ENCODE measurements at places on chromosomes 2 and 18. TPM values are rescaled to one million over a fixed set of nuclear protein-coding genes. Genes with fewer than 3 reads are reported as not detected.

The VWC2L gene
- not detected for total RNA-seq

The EVX2 gene
- not detected for total RNA-seq

The NEU4 gene
- 0.83 TPM for total RNA-seq

The TLX2 gene
- not detected for total RNA-seq

The TYW5 gene
- total RNA-seq: 3.2 TPM

The RTTN gene
- 14.3 TPM for total RNA-seq

The CCDC141 gene
- 219 TPM for total RNA-seq

The COL5A2 gene
- total RNA-seq: 6.1 TPM

All from heart right ventricle (tissue), 16 donors.